ENCODE measurements at places on chromosomes 3 and 15.

DNA sequence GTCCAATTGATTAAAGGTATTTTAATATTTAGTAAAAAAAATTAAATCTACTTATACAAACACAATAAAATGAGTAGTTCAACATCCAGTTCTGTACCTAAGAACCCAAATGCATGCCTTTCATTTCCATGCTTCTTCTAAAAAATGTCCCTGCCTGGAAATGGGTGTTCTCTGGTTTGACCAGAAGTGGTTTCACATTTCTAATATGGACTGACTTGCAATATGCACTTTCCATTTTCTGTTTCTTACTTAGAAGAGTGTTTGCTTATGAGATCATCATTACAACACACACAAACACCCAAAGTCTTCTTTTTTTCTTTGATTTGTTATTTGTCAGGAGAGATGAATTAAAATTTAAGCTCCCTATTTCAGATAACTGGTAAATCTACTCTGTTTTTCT, 879.6 kb downstream of the AGBL1 start:
- no peak for DNase-seq

- peak; percentile 43 for DNase-seq
Measured at GRCh38 chr15:25738171-25738965, 124.8 kb downstream of the ATP10A start.

DNA sequence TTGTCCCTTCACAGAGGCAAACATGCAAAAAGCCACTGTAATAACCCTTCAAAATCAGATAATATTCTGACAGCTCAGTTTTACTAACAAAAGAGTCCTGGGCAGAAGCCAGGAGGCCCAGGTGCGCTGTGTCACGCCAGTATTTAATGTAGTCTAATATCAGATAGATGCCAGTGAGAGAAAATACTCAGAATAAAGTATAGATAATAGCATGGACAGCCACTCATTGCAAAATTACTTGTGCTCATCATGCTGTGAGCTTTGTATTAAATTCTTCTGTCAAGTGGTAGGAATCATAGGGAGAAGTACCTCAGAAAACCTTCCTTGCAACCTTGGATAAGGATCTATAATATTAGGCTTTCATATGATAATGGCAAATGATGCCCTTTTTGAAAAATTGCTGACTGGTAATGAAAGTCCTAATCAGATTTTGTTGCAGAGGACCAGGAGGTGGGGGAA, 1154.3 kb downstream of the ROBO1 start:
- no peak for DNase-seq

DNA sequence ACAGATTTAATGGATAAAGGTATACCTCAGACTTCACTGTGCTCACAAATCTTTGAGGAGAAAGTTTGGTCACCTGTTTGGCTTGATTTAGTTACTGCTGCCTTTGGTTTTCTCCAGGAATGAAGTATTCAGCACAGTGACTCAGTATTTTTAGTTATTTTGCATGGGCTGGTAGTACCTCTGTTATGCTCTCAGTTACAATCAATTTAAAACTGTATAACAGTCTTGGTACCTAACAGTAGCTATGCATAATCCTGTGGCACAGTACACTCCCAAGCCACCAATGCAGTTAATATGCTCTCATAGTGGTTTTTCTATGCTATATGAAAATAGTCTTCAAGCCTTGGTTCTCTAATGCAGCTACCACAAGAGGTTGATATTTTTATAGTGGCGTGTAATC, 11.9 kb upstream of the EIF3J start:
- DNase-seq, result no peak

DNA sequence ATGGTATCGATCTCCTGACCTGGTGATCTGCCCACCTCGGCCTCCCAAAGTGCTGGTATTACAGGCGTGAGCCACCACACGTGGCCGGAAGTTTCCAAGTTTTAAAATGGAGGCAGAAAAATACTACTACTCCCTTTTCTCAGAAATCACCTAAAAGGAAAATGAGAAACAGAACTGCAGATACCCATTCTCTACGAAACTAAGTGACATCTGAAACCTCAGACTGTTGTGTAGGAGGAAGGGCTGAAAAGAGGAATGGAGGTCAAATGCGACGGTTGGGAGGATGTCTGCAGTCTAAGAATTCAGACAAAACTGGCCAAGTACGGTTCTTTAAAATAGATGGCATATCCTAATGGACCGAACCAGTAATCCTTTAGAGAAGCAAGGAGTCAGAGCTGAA, 24.1 kb downstream of the WDR48 start:
- DNase-seq, result no peak

DNA sequence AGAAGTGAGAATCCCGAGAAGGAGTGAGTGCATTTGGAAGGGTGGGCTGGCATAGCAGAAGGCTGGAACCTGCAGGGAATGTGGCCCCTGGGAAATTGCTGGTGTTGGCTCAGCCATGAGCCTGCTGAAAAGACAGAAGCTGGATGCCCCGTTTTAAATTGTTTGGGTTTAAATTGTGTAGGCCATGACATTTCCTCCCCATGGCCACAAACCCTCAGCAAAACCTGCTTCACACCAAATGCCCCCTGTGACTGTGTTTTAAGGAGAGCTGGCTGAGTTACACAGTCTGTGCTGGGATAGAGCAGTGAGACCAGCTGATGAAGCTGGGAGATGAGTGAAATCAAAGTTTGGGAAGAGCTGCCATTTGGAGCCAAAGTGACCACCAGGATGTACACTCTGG, 216.3 kb upstream of the RGMA start:
- DNase-seq, result no peak

DNA sequence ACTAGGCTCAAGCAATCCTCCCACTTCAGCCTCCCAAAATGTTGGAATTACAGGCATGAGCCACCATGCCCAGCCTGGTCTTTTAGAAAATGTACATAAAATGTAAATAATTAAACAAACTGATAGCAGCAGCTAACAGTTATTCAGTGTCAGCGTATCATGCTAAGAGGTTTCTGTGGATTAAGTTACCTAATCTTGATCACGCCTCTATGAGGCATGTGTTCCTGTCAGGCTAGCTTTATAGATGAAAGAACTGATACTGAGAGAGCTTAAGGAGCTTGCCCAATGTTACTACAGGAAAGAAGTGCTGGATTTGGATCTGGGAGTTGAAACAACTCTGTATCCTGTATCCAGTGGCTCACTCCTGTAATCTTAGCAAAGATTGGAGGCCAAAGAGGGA, 11.2 kb upstream of the MST1R start:
- no peak for DNase-seq

DNA sequence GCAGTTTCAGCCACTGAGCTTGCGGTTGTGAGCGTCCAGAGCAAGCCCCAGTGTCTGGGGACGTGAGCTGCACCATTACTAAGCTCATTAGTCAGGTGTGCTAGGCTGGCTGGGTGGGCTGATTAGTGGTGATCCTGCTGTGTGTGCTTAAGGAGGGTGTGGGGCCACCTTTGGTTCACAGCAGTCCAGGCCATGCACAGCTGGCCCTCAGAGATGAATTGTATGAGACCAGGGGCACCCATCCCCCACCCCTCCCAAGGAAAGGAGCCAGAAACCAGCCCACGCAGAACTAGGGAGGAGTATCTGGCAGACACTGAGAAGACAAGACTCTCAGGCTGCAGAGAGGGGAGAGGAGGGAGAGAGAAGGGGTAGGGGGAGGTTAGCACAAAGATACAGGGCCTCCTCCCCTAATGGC, 3.8 kb downstream of the TYRO3 start:
- no peak for DNase-seq

GRCh38 chr15:100060276-100060926, 281.4 kb downstream of the ADAMTS17 start:
- no peak for DNase-seq

DNA sequence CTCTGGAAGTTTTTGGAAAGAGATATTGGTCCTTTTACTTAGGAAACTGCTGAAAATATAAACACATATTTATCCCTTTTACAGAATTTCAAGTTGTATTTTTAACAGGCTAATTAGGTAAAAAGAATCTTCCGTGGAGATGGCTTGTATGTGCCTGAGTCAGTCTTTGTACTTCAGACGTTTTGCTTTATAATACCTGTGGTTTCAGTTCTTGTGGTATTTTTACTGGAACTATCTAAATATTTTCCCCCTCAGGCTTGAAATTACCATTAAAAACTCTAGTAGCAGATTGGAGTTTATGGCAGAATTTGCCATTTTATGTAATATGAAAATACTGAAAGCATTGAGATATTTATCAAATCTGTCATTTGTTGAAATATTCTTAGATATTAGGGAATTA, 151.6 kb upstream of the CGNL1 start:
- no peak for DNase-seq

GRCh38 chr3:167874671-167875372, 139.3 kb downstream of the SERPINI1 start:
- peak; percentile 72 for DNase-seq

GRCh38 chr3:145118303-145118702, 1042.7 kb downstream of the PLOD2 start:
- DNase-seq, result no peak

- no peak for DNase-seq
Measured at GRCh38 chr3:8579096-8579495, 65.5 kb downstream of the SSUH2 start.

DNA sequence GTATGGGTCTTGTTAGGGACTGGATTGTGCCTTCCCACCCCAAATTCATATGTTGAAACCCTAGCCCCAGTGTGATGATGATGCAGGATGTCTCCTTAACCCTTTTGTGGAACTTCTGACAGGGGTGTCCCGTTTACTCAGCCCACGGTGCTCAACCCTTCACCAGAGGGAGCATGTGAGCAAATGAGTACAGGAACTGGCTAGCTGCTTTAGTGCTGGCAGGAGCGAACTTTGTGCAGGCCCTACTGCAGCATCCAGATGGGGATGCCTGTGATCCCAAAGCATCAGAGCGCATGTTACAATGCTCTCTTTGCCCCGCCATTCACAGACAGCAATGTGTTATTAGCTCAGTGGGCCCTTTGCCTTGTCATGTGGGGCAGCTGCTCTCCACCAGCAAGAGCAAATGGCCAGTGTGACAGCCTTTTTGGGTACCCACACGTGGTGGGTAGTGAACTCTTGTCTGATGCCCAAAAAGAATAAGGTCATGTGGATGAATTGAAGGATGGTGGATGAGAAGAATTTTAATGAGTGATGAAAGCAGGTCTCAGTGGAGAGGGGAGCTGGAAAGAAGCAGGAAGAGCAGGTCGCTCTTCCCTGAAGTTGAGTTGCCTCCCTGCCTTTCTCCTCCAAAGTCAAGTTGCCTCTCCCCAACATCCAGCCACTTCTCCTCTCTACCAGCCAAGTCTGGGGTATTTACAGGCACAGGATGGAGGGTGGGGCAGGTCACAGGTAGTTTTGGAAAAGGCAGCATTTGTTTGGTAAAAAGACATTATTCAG, 63.3 kb upstream of the STRIT1 start:
- no peak for DNase-seq

GRCh38 chr3:188064831-188065493, 89.0 kb upstream of the LPP start:
- DNase-seq, result no peak

- DNase-seq, result no peak
Measured at GRCh38 chr3:90062016-90062415, 954.6 kb downstream of the EPHA3 start.

- no peak for DNase-seq
Measured at GRCh38 chr3:143103652-143104051, 15.9 kb upstream of the CHST2 start.

- no peak for DNase-seq
Measured at GRCh38 chr3:142053244-142053643, 96.1 kb downstream of the TFDP2 start.

GRCh38 chr15:31461911-31462480, 135.4 kb downstream of the KLF13 start:
- DNase-seq, result no peak

DNA sequence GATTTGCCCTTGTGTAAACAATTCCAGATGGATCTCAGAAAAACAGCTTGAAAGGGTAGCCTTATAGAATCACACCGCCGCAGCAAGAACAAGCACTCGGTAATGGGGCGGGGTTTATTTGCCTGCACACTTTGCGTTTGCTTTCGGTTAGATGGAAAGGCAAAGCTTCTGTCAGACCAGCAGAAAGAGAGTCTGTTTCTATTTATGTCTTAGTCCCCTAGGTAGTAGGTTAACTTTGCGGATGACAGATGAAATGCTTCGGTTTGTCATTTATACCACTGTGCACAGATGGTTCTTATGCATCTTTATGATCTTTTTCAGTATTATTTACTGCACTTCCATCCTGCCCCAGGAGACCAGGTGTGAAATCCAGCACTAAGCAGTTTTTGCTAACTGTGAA, 62.2 kb downstream of the PYDC2 start:
- no peak for DNase-seq

DNA sequence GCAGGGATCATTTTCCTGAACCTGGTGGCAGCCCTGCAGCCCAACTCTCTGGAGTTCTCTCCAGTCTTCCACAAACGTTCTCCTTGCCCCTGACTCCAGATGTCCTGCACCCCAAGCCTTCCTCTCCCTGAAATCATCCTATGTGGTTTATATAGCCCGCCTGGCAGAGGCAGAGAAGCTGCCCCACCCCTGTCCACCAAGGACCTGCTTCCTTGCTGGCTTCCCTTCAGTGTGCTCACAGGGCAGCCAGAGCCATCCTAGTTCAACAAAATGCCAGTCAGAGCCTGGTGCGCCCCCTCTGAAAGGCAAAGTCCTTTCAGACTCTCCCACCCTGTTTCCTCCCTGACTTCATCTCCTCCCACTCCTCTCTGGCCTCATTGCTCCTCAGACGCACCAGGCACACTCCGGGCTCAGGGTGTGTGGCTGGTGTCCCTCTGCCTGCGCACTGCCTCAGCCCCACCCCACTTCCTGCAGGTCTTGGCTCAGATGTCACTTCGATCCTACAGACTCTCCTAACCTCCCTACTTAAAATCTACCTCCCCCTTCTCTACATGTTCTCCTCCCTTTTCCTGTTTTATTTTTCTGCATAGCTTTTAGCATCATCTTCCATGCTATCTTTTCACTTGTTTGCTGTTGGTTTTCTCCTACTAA, 5.9 kb downstream of the KBTBD13 start:
- peak; percentile 56 for DNase-seq

DNA sequence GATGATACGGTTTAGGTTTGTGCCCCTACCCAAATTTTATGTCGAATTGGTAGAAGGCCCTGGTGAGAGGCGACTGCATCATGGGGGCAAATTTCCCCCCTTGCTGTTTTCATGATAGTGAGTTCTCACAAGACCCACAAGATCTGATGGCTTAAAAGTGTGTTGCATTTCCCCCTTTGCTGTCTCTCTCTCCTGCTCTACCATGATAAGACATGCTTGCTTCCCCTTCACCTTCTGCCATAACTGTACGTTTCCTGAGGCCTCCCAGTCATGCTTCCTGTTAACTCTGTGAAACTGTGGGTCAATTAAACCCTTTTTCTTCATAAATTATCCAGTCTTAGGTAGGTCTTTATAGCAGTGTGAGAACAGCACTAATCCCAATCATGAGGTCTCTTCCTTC, 381.2 kb downstream of the RSL24D1 start:
- no peak for DNase-seq

DNA sequence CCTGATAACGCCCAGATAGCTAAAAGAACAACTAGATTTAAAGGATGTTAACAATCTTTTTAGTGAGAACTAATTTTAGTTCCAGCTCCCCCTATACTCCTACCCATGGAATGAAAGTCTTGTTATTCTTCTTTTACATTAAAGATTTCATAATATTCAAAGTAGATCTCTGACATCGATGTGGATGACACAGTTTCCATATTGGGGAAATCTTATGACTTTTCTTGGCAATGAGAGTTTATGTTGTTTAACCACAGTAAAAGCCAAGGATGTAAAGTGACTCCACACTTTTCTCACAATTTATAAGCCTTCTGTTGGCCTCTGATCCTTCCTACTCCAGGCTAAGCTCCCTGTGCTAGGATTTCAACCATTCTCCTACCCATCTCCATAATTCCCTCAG, 332.6 kb upstream of the KCNMB2 start:
- DNase-seq, result peak; percentile 43

All from inflammatory macrophage treated with lipopolysaccharide for 1 hour (primary cell).